Activated T-cell treated with anti-CD3 and anti-CD28 coated beads, Interleukin-2, amount 50 U/mL, for 72 hours (primary cell): ENCODE measurements at places on chromosomes 11 and 22. TPM values are rescaled to one million over a fixed set of nuclear protein-coding genes. Genes with fewer than 3 reads are reported as not detected.

The TIGD3 gene
- 1.8 TPM for total RNA-seq

The ASCL2 gene
- total RNA-seq, result 0.38 TPM

The HOATZ gene
- not detected for total RNA-seq

The B3GAT1 gene
- total RNA-seq, result 0.05 TPM

The OR8G5 gene
- total RNA-seq, result not detected

The DNAJB13 gene
- 0.53 TPM for total RNA-seq

DNA sequence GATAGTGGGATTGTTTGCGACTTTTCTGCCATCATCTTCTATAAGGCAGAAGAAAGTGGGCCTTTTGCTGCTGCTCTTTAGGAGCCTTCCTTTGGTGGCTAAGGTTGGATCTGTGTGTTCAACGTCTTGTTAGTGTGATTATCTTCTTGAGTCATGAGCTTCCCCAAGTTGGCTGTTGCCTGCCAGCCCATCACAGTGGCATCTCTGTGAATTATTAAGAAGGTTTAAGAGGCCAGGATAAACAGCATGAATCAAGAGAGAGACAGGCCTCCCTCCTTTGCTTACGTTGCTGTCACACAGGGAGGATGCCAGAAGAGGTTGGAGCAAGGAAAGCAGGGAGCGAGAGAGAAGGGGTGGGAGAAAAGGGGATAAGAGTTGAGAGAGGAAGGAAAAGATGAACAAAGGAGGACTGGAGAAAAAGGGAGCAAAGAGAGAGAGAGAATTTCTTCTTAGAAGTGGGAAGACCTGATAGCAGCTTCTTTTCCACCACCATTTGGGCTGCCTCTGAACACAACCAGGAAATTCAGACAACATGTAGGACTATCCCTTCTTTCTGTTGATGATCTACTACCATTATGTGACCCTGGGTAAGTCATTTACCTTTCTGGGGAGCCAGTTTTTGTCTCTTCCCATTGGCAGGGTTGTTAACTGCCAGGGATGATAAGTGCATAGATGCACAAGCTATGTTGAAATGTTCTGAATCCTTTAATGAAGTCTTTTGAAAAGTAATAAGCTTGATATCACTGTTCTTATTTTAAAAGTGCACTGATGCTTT, 126.5 kb downstream of the NAV2 start:
- H3K27ac ChIP-seq, result no peak overlapping the region
- H3K36me3 ChIP-seq, result peaks cover 1% of the 10 kb centered on the region
- DNase-seq, result no peak
- H3K4me1 ChIP-seq, result no peaks in the 10 kb centered on the region
- H3K27me3 ChIP-seq, result peaks cover 7% of the 10 kb centered on the region
- H3K4me3 ChIP-seq, result no peak overlapping the region

DNA sequence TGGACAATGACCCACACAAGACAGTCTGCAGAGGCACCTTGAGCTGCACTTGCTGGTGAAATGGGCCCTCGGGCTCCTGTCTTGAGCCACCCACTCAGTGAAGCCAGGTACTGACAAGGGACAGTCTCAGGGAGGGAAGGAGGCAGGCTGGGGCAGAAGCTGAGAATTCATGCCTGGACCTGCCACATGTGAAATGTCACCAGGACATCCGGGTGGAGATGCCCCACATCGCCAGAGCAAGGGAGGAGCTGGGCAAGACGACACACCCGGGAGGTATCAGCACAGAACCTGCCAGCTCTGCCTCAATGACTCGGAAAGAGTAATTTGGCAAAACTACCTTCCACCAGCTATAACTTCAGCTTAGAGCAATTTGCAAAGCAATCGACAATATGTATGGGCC, 23.5 kb downstream of the CPT1A start:
- no peak for DNase-seq
- no peaks in the 10 kb centered on the region for H3K36me3 ChIP-seq
- H3K4me1 ChIP-seq, result peaks cover 21% of the 10 kb centered on the region
- H3K4me3 ChIP-seq, result no peak overlapping the region

- H3K4me3 ChIP-seq, result no peak overlapping the region
- H3K27me3 ChIP-seq, result no peaks in the 10 kb centered on the region
Observed at GRCh38 chr11:23725752-23726151, 771.1 kb upstream of the LUZP2 start.

DNA sequence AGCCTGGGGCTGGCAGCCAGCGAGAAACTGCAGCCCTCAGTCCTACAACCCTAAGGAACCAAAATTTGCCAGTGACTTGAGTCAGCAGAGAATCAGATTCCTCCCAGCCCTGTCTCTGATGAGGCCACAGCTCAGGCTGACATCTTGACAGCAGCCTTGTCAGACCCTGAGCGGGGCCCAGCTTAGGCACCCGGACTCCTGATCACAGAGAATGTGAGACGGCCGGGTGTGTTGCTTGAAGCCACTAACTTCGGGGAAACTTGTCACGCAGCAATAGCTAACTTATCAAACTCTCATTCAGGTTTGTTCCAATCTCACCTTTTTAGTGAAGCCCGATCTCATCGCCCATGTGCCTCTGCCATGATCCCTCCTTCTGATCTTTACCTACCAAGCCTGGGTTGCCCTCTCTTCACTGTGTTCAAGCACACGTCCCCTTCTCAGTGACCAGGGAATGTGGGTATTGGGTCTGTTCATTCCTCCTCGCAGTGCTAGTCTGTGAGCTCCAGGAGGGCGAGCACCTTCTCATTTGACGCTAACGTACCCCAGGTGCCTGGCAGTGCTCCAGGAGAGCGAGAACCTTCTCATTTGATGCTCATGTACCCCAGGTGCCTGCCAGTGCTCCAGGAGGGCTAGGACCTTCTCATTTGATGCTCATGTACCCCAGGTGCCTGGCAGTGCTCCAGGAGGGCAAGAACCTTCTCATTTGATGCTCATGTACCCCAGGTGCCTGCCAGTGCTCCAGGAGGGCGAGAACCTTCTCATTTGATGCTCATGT, 280.7 kb downstream of the BRD1 start:
- no peaks in the 10 kb centered on the region for H3K4me1 ChIP-seq
- no peak overlapping the region for H3K27ac ChIP-seq
- H3K36me3 ChIP-seq, result peaks cover 21% of the 10 kb centered on the region
- H3K27me3 ChIP-seq, result no peaks in the 10 kb centered on the region

GRCh38 chr11:28833169-28833568, 725.0 kb downstream of the METTL15 start:
- no peak for DNase-seq
- H3K27me3 ChIP-seq, result no peaks in the 10 kb centered on the region

GRCh38 chr11:10095412-10096208, 198.4 kb downstream of the SBF2 start:
- peaks cover 16% of the 10 kb centered on the region for H3K4me1 ChIP-seq
- H3K27ac ChIP-seq, result peak overlapping the region; percentile 57
- H3K27me3 ChIP-seq, result no peaks in the 10 kb centered on the region
- peaks cover 12% of the 10 kb centered on the region for H3K36me3 ChIP-seq

DNA sequence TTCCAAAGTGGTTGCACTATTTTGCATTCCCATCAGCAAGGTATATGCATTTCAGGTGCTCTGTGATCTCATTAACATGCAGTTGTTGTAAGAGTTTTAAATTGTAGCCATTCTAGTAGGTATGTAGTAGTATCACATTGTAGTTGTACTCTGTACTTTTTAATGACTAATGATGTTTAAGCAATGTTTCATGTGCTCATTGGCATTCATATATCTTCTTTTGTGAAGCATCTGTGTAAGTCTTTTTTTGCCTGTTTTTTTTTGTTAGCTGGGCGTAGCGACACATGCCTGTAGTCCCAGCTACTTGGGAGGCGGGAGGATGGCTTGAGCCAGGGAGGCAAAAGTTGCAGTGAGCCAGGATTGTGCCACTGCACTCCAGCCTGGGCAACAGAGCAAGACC, 11.3 kb upstream of the TRIM29 start:
- no peaks in the 10 kb centered on the region for H3K36me3 ChIP-seq
- no peaks in the 10 kb centered on the region for H3K4me1 ChIP-seq
- no peak for DNase-seq
- H3K27me3 ChIP-seq, result peaks cover 40% of the 10 kb centered on the region
- no peak overlapping the region for H3K4me3 ChIP-seq

- peak overlapping the region; percentile 97 for H3K27ac ChIP-seq
- peaks cover 29% of the 10 kb centered on the region for H3K36me3 ChIP-seq
- peak overlapping the region; percentile 80 for H3K4me3 ChIP-seq
Observed at GRCh38 chr11:68549789-68550484, 89.4 kb downstream of the PPP6R3 start.

GRCh38 chr11:47797633-47798032, 30.5 kb upstream of the FNBP4 start:
- peaks cover 18% of the 10 kb centered on the region for H3K4me1 ChIP-seq
- no peaks in the 10 kb centered on the region for H3K27me3 ChIP-seq
- H3K36me3 ChIP-seq, result peaks cover 9% of the 10 kb centered on the region
- peak overlapping the region; percentile 94 for H3K27ac ChIP-seq
- H3K4me3 ChIP-seq, result peak overlapping the region; percentile 24

DNA sequence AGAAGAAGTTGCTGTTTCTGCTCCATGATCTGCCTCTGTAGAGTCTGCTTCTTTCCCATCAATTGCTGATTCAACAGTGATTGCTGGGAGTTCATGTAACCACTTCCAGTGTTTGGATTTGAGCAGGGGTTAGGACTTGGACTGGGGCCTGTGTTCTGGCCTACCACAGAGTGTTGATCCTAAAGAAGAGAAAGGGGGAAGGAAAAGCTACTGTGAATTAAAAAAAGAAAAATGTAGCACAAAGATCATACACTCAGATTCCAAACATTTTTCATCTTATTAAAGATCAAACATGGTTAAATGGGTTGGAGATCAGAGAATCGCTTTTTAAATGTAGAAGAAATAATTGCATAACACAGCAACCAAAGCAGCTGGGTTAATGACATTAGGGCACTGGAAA, 67.6 kb upstream of the MTMR2 start:
- DNase-seq, result no peak
- H3K27me3 ChIP-seq, result no peaks in the 10 kb centered on the region
- no peak overlapping the region for H3K4me3 ChIP-seq
- peaks cover 27% of the 10 kb centered on the region for H3K36me3 ChIP-seq

GRCh38 chr11:13358596-13359270, 81.1 kb downstream of the BMAL1 start:
- no peak overlapping the region for H3K27ac ChIP-seq
- peaks cover 10% of the 10 kb centered on the region for H3K36me3 ChIP-seq
- DNase-seq, result no peak
- no peak overlapping the region for H3K4me3 ChIP-seq
- H3K27me3 ChIP-seq, result no peaks in the 10 kb centered on the region
- peaks cover 9% of the 10 kb centered on the region for H3K4me1 ChIP-seq

DNA sequence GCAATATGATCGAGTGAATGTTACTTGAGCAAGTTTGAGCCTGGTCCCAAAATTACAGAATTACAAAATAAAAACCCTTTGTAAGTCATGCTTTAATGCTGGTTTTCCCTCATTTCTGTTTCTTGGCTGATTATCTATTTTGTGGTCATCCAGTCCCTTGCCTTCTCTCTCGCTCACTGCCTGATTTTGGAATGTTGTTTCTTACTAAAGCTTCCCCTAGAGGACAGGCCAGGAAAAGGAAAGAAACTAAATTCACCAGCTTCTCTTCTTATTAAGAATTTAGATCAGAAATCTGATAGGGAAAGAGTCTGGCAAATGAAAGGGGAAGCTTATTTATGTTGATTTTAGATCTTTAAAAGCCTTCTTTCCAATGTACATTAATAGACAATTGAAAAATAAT, 16.6 kb upstream of the BDNF start:
- H3K4me3 ChIP-seq, result no peak overlapping the region
- peaks cover 3% of the 10 kb centered on the region for H3K36me3 ChIP-seq

DNA sequence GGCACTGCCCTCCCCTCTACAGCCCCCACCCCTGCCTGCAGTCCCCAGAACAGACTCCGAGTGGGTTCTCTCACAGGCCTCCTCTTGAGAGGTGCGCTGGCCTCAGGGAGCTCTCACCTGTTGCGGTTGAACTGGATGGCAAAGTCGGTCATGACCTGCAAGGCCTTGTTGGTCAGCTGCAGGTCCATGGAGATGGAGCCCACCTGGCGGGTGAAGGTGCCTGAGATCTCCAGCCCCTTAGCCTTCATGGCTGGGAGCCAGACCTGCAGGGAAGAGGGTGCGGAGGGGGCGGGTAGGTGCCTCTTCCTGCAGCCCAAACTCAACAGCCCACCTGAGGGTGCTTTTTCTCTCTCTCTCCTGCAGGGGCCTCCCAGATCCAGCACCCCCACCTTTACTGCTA, 18.7 kb upstream of the RASL10A start:
- no peak overlapping the region for H3K27ac ChIP-seq
- H3K36me3 ChIP-seq, result peaks cover 2% of the 10 kb centered on the region
- H3K4me1 ChIP-seq, result no peaks in the 10 kb centered on the region
- no peaks in the 10 kb centered on the region for H3K27me3 ChIP-seq

- no peak for DNase-seq
- no peaks in the 10 kb centered on the region for H3K36me3 ChIP-seq
- no peak overlapping the region for H3K4me3 ChIP-seq
- no peak overlapping the region for H3K27ac ChIP-seq
- no peaks in the 10 kb centered on the region for H3K4me1 ChIP-seq
Observed at GRCh38 chr22:23384923-23385677, 195.0 kb downstream of the IGLL1 start.

- no peaks in the 10 kb centered on the region for H3K4me1 ChIP-seq
- H3K27ac ChIP-seq, result no peak overlapping the region
- no peak for DNase-seq
- H3K4me3 ChIP-seq, result no peak overlapping the region
- H3K36me3 ChIP-seq, result no peaks in the 10 kb centered on the region
Observed at GRCh38 chr11:60781981-60782316, 3.2 kb upstream of the MS4A10 start.

DNA sequence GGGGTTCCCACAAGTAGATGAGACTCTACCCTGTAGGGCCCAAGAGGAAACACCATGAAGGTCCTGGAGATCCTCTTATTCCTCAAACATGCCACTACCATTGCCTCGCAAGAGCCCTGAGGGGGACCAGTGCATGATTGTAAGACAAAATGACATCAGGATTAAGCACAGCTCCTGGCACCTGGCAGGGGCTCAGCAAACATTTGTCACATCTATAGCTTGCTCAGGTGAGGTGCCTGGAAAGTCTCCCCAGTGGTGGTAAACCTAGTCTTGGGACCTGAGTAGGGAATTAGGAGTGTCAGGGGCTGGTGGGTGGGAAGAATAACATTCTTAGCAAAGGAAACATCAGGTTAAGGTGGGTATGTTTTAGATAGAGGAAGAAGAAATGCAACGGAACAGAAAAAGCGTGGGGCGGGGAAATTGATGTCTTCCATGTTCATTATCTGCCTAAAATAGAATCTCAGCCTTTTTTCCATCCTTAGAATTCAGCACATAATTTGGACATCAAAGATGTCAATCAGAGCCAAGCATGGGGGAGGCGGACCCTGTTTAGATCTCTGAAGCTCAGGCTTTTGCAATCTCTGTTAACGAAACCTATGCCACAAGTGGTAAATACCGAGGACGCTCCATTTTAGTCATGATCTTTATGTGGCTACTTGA, 924 bp downstream of the YPEL1 start:
- DNase-seq, result peak; percentile 29
- peak overlapping the region; percentile 72 for H3K27ac ChIP-seq
- H3K36me3 ChIP-seq, result no peaks in the 10 kb centered on the region
